ENCODE measurements at places on chromosomes 5 and 9.

DNA sequence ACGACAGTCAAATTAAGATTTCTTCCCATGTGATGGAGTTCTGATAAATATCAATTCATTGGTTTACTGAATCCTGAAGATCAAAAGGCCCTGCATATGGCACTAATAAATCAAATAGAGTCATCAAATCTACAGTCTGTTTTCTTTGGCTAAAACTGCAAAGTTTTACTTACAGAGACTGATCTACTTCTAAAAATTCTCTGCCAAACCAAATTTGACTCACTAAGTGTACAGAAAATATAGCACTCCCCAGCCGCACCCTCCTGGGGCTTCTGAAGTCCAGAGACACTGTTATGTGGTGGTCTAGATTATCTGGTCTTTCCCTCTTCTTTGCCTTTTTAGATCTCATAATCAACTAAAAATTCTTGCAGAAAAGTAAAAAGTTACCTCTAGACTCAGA, 237.7 kb downstream of the MLLT3 start:
- no peak for DNase-seq

DNA sequence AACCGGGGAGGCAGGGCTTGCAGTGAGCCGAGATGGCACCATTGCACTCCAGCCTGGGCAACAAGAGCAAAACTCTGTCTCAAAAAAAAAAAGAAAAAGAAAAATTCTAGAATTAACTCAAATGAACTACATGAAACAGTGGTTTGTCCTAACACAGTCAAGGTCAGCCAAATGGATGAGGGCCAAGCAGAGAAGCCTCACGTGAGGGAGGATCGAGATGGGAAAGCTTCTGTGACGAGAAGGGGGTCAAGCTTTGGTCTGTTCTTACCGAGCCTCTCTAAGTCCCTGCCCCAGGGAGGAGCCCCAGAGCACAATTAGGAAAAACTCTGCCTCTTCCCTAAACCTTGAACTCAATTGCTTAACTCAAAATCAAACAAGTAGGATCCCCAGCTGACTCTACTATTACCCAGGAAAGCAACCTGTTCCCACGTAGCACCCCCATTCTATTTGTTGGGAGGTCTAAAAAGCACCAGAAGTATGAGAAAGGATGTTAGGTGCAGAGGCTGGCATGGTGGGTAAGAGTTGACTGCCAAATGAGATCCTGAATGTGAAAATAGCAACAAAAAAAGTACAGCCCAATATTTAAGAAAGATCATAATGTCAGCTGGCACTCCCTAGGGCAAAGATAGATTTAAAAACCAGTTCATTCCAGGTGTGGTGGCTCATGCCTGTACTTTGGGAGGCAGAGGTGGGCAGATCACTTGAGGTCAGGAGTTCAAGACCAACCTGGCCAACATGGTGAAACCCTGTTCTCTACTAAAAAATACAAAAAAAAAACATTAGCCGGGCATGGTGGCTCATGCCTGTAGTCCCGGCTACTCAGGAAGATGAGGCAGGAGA, 7.2 kb downstream of the ALDH7A1 start:
- DNase-seq, result no peak

GRCh38 chr5:83034528-83035207, 42.5 kb downstream of the TMEM167A start:
- DNase-seq, result no peak

DNA sequence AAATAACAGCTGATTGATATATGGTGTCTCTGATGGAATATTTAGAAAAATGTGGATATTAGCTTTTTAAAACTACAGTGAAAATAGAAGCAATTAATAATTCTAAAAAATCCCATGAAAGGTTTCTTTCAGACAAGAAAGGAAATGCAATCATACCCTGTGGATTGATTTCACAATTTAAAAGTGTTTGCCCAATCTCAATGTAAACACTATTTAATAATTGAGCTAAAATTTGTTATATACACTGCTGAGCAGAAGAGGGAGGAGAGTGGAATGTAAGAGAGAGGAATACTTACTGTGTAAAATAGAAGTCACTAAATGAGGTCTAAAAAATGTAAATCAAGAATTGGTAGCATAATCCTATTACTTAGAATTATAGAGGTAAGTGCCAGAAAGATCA, 76.9 kb downstream of the FEM1C start:
- no peak for DNase-seq

DNA sequence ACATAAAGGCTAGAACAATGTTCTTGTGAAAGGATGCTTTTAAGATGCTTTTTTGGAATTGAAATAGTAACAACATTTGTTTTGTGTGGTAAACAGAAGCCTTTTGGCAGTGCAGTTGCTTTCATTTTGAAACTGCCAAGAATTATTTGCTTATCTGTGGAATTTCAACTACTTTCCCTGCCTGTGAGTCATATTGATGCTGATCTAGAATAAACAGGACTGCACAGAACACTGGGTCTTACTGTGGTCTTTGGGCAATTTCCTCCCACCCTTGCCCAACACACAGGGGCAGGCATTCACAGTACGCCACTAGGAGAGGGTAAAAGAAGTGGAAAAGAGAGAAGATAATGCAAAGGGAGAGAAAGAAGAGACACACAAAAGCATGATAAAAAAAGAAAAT, 483.7 kb downstream of the ELAVL2 start:
- no peak for DNase-seq

Data from GM12865 (cell line).